ENCODE measurements at places on chromosomes 3 and 15.

GRCh38 chr15:72375501-72375845, 341 bp downstream of the HEXA start:
- peak overlapping the region; percentile 97 for H3K4me3 ChIP-seq
- H3K27me3 ChIP-seq = no peaks in the 10 kb centered on the region
- peaks cover 33% of the 10 kb centered on the region for H3K36me3 ChIP-seq
- peaks cover 64% of the 10 kb centered on the region for H3K4me1 ChIP-seq

DNA sequence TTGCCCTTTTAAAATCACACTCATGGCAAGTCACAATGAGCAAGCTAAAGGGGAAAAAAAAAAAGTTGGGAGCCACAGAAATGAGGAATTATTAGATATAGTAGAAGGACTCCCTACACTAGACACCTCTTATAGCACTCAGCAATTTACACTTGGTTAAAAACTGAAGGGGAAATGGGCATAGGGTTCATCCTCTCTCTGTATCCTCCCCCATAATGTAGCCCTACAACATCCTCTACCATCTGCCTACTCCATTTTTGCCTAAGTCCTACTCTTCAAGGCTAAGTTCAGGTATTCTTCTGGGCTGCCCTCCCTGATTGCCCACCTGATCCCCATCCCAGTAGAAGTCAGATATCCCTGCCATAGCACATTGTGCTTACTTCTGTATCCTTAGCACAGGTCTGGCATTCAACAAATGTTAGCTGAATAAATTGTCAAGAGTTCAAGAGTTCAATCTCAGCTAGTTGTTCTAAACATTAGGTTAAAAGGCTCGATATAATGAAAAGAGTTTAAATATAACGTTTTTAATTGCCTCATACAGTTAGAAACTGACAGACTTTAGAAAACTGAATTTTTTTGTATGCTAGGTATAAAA, 14.5 kb downstream of the SETD2 start:
- DNase-seq = no peak
- H3K4me1 ChIP-seq = peaks cover 59% of the 10 kb centered on the region
- H3K36me3 ChIP-seq = peaks cover 4% of the 10 kb centered on the region
- no peak overlapping the region for H3K4me3 ChIP-seq
- no peaks in the 10 kb centered on the region for H3K27me3 ChIP-seq
- no peak overlapping the region for H3K27ac ChIP-seq

DNA sequence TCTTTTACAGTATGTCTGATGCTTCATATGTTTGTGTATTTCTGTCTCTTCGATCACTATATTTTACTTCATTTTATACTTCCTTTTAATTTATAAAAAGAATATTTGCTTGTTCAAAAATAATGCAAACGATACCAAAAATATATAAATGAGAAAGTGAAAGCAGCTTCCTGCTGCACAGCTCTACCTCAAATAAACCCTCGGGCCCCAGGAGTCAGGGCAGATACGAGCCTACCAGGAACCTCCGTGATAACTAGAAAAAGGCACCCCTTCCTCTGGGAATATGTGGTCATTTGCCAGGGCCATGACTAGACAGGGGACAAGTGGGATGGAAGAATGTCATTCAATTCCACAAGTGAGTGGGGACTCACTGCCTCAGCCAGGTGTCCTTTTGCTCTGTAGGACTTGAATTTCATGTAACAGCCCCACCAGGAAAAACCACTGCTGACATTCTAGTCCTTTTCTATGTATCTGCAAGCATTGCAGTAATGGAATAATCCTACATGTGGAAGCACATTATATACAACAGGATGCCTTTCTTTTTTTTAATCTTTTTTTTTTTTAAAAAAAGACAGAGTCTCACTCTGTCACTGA, 133.3 kb downstream of the SUCLG2 start:
- H3K27ac ChIP-seq = peak overlapping the region; percentile 31
- peaks cover 25% of the 10 kb centered on the region for H3K36me3 ChIP-seq
- peaks cover 1% of the 10 kb centered on the region for H3K4me1 ChIP-seq
- DNase-seq = no peak

GRCh38 chr15:101358895-101359294, 63.8 kb upstream of the SNRPA1 start:
- H3K27me3 ChIP-seq = peaks cover 38% of the 10 kb centered on the region
- no peaks in the 10 kb centered on the region for H3K36me3 ChIP-seq
- no peaks in the 10 kb centered on the region for H3K4me1 ChIP-seq
- no peak overlapping the region for H3K27ac ChIP-seq
- no peak overlapping the region for H3K4me3 ChIP-seq
- no peak for DNase-seq

- H3K36me3 ChIP-seq = peaks cover 5% of the 10 kb centered on the region
- H3K4me3 ChIP-seq = no peak overlapping the region
- no peak overlapping the region for H3K27ac ChIP-seq
- peaks cover 9% of the 10 kb centered on the region for H3K4me1 ChIP-seq
- DNase-seq = no peak
These were observed 326.8 kb downstream of the TBL1XR1 start for GRCh38 chr3:176870451-176870850.

- H3K27me3 ChIP-seq = no peaks in the 10 kb centered on the region
- peak overlapping the region; percentile 60 for H3K4me3 ChIP-seq
- DNase-seq = no peak
- peaks cover 24% of the 10 kb centered on the region for H3K4me1 ChIP-seq
- H3K36me3 ChIP-seq = peaks cover 25% of the 10 kb centered on the region
- H3K27ac ChIP-seq = no peak overlapping the region
These were observed 1.9 kb downstream of the PPP4R2 start for GRCh38 chr3:72998466-72998865.

- H3K27ac ChIP-seq = no peak overlapping the region
- H3K27me3 ChIP-seq = no peaks in the 10 kb centered on the region
- peaks cover 23% of the 10 kb centered on the region for H3K4me1 ChIP-seq
These were observed 579.3 kb upstream of the GRM7 start for GRCh38 chr3:6281662-6282061.

DNA sequence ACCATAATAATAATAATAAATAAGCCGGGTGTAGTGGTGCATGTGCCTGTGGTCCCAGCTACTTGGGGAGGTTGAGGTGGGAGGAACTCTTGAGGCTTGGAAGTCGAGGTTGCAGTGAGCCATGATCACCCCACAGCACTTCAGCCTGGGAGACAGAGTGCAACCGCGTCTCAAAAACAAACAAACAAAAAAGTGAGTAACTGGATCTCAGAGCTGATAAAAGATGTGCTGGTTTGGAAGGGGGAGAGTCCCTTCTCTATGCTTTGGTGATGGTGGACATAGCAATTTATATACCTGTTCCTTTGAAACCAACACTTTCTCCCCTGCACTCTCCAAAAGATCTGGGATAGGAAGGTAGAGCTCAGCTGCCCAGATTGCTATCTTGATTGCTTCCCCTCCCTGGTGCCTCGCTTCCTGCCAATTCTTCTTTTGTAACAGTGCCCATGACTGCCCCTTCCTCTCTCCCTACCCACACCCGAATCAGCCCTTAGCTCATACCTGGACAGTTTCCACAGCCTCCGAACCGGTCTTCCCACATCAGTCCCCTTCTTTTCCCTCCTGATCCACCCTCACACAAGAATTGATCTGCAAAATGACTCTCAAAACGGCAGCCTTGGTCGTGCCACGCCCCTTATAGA, 55.1 kb upstream of the UBE2E1 start:
- H3K27me3 ChIP-seq = no peaks in the 10 kb centered on the region
- no peak overlapping the region for H3K4me3 ChIP-seq
- H3K27ac ChIP-seq = no peak overlapping the region
- peaks cover 11% of the 10 kb centered on the region for H3K4me1 ChIP-seq
- no peak for DNase-seq

DNA sequence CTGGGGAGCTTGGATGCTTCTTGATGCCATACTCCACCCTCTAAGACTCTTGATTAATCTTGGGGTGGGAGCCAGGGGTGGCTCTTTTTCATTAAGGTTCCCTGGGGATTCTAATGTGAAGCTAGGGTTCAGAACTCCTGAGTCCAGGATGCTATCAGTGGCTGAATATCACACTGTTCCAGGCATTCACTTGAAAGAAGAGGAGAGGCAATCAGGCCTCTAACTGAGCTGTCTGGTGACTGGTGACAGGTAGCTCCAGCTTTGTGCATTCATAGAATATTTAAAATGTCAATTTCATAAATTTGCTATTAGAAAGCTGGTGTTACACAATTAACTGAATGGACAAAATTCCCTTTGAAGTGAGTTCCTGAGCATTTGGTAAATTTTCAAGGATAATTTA, 139.0 kb downstream of the CHDH start:
- peaks cover 7% of the 10 kb centered on the region for H3K27me3 ChIP-seq
- DNase-seq = no peak
- no peak overlapping the region for H3K4me3 ChIP-seq

- H3K4me1 ChIP-seq = peaks cover 32% of the 10 kb centered on the region
- peaks cover 11% of the 10 kb centered on the region for H3K36me3 ChIP-seq
- no peaks in the 10 kb centered on the region for H3K27me3 ChIP-seq
- H3K27ac ChIP-seq = no peak overlapping the region
- DNase-seq = no peak
These were observed 57.5 kb downstream of the LPP start for GRCh38 chr3:188211476-188211875.

- no peak overlapping the region for H3K4me3 ChIP-seq
- H3K27me3 ChIP-seq = no peaks in the 10 kb centered on the region
- DNase-seq = no peak
- H3K36me3 ChIP-seq = no peaks in the 10 kb centered on the region
- H3K27ac ChIP-seq = no peak overlapping the region
These were observed 301.2 kb downstream of the MECOM start for GRCh38 chr3:169362301-169362700.

DNA sequence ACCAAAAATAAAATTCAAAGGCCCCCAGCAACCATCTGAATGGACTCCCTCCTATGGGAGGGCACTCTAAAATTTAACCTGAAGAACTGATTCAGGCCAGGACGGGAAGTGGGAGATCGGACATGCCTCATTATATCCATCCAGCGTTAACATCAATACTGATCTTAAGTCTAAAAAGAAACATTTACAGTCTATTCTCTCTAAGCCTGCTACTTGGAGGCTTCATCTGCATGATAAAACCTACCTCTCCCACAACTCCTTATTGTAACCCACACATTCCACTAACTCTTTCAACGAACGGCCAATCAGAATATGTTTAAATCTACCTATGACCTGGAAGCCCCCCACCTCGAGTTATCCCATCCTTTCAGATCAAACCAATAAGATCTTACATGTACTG, 68.4 kb downstream of the HERC1 start:
- H3K36me3 ChIP-seq = peaks cover 22% of the 10 kb centered on the region
- H3K4me3 ChIP-seq = no peak overlapping the region
- no peak for DNase-seq
- H3K4me1 ChIP-seq = peaks cover 66% of the 10 kb centered on the region

- no peaks in the 10 kb centered on the region for H3K27me3 ChIP-seq
- H3K4me3 ChIP-seq = no peak overlapping the region
- no peaks in the 10 kb centered on the region for H3K4me1 ChIP-seq
- H3K36me3 ChIP-seq = no peaks in the 10 kb centered on the region
- no peak for DNase-seq
These were observed 31.9 kb upstream of the EIF4A2 start for GRCh38 chr3:186751480-186751879.

DNA sequence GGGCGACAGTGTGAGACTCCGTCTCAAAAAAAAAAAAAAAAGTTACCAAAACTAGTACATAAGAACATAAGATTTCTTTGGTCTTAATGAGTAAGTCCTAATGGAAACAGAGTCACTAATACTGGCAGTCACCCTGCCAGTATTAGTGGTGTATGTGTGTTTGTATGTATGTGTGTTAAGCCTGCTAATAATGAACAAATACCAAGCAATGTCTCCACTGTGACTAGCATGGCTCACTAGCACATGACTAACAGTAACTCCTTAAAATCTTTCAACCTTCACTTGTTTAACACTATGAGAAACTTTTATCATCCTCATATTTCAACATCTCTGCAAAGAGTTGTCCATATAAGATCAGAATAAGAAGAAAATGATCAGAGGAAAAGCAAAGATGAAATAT, 231.0 kb upstream of the ATP11B start:
- H3K27me3 ChIP-seq = peaks cover 13% of the 10 kb centered on the region
- H3K4me1 ChIP-seq = no peaks in the 10 kb centered on the region
- no peak overlapping the region for H3K4me3 ChIP-seq
- H3K36me3 ChIP-seq = no peaks in the 10 kb centered on the region

GRCh38 chr3:36876181-36876936, 68.5 kb downstream of the TRANK1 start:
- H3K27me3 ChIP-seq = no peaks in the 10 kb centered on the region
- DNase-seq = peak; percentile 28
- H3K27ac ChIP-seq = peak overlapping the region; percentile 92

DNA sequence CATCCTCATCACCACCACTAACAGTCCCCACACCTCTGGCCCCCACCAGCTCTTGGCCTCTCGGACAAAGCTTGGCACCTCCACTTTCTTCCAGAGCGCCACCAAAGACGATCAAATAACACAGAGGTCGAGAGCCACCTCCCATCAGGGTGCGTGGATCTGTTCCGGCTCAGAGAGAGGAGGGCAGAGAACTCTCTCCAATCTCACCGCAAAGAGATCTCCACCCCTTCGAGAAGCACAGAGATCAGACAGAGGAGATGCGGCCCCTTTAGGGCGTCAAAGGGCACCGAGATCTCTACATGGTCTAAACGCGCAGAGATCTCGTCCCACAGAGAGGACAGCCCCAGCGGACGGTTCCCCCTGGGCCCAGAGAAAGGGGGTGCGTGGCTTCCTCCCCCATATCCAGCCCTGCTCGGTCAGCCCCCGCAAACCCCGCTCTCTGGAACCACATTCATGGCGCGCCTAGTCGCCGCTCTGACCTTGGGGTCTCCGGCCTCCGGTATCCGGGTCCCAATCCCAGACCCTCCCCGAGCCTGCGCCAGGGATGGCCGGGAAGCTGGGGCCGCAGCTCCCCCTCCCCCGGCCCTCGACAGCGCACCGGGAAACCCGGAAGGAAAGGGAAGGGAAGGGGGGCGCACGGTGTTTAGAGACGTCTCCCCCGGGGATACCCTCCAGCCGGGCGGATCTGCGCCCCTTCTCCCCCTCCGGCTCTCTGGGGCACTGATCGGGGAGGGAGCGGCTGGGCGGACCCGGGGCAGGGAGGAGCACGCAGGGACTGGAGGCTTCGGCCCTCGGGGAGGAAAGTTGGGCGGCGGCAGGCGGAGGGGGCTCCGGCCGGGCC, 608 bp downstream of the SCN5A start:
- H3K4me3 ChIP-seq = peak overlapping the region; percentile 65
- peaks cover 2% of the 10 kb centered on the region for H3K36me3 ChIP-seq
- H3K27ac ChIP-seq = no peak overlapping the region
- H3K4me1 ChIP-seq = peaks cover 3% of the 10 kb centered on the region
- H3K27me3 ChIP-seq = peaks cover 19% of the 10 kb centered on the region

- no peak overlapping the region for H3K27ac ChIP-seq
- H3K4me1 ChIP-seq = peaks cover 6% of the 10 kb centered on the region
- DNase-seq = no peak
- H3K27me3 ChIP-seq = peaks cover 29% of the 10 kb centered on the region
- H3K4me3 ChIP-seq = no peak overlapping the region
- H3K36me3 ChIP-seq = no peaks in the 10 kb centered on the region
These were observed 89.1 kb downstream of the NEO1 start for GRCh38 chr15:73141216-73141900.

Measured in stimulated activated naive B cell treated with anti-CD40 and anti-IgM and Interleukin-4, amounts not matched to agents 10 μg/mL and 1 μg/mL and 100 μg/mL, for 72 hours (primary cell).